ENCODE measurements at places on chromosomes 16 and 17.

GRCh38 chr16:20519231-20519630 lies 56.9 kb downstream of the ACSM2B start:
- DNase-seq: no peak

GRCh38 chr17:60630352-60630751 lies 30.4 kb downstream of the PPM1D start:
- DNase-seq: no peak

GRCh38 chr17:53032861-53033271 lies 789.9 kb upstream of the KIF2B start:
- no peak for DNase-seq

GRCh38 chr17:73138541-73139138 lies 26.2 kb upstream of the SSTR2 start:
- DNase-seq: no peak

GRCh38 chr16:64012166-64012565 lies 1109.7 kb downstream of the CDH11 start:
- DNase-seq: no peak

DNA sequence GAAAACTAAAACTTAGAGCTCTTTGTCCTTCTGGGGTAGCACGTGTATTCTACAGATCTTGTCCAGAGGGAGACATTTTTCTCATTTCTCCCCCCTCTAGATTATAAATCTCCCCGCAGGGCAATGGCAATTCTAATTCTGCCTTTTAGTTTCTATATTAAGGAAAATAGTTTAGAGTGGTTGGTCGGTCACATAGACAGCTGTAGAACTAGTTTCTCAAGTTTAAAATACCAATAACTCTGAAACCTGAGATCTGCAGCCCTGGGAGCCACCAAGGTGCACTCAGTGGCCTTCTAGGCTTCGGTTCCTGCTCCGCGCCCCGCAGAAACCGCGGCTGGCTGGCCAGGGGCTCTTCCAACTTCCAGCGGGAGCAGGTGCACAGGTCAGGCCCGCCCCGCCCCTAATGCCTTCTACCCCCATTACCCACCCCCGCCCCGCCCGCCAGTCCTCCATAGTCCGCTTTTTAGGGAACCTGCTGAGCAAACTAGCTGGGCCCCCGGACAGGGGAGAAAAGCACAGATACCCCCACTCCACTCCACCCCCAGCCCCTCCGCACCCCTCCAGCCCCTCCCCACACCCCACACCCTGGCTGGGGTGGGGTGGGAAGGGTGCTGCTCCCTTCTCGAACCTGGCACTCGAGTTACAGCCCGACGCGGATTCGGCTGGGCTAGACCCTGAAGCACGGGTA lies 431 bp downstream of the SLFN11 start:
- DNase-seq: no peak

DNA sequence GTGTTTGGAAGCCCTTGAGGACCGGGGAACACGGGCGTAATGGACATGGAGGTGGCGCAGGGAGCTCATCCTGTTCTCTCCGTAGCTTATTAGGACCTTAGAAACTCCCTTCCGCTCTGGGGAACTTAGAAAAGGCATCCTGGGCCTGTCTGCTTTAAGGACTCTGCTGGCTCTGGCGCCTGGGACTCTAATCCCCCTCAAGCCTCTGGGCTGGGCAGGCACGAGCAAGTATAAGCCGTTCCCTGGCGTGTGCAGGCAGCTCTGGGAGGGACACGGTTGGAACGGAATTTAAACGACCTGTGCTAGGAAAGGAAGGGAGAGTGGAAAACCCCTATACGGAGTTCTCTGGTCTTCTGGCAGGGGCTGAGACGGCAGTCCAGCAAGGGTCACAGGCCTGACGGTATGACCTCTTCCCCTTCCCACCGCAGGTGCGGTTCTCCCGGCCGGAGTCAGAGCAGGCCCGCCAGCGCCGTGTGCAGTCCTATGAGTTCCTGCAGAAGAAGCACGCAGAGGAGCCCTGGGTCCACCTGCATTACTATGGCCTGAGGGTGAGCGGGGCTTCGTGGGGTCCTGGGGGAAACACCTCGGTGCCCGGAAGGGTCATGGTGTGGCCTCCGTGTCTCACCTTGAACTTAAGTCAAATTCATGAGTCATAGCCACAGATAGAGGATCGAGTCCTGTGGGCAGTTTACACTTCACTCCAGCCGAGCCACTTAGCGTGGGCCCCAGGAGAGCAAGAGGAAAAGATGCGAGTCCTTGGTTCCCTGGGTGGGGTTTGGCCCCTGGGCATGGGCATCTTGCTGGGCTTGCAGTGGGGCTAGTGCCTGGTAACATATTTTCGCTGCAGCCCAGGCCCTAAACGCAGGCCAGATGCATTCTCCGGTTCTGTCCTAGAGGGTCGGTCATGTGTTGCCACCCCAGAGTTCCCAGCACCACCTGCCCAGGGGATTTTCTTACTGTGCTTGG lies 17.7 kb downstream of the POLR3E start:
- DNase-seq: no peak

- no peak for DNase-seq
These were observed 117.7 kb downstream of the HS3ST3A1 start for GRCh38 chr17:13484020-13484419.
